CD4-positive, alpha-beta T cell (primary cell): ENCODE measurements at places on chromosomes 16 and 17. TPM values are rescaled to one million over a fixed set of nuclear protein-coding genes. Genes with fewer than 3 reads are reported as not detected.

- DNase-seq, result no peak
Observed at GRCh38 chr17:44589316-44590071, 32.2 kb downstream of the FZD2 start.

DNA sequence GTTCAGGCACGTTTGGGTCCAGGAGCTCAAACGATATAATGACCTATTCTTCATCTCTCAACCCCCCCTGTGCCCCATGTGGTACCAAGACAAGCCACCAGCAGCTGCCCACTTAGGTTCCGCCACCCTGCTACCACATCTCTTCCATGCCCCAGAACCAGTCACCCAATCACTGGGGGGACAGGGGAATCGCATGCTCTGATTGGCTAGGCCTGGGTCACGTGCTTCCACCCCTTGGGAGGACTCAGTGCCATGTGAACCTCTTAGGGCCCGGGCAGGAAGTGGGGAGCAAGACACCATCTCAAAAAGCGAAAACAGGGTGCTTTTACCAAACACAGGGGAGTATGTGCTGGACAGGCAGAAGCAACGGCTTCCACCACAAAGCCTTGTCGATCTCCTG, 91.3 kb downstream of the KATNIP start:
- DNase-seq, result no peak

DNA sequence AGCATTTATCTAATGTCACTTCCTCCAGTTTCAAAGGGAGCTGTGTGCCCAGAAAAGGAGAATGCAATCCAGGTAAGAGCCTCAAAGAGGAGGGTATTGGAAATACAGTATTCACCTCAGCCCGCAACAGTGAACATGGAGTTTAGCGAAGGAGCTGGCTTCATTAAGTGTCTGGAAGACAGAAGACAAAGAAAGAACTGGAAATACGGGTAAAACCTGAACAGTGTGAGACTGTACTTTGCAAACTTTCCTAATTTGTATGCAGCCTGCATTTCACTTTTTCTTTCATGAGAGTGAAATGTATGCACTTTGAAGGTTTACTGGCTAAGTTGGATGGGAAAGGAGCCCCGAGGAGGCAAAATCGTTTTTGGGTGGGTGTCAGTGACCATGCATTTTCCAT, 478.4 kb downstream of the HS3ST3B1 start:
- no peak for DNase-seq

HS3ST2 gene
- total RNA-seq, result not detected

CBFA2T3 gene
- 0.80 TPM for total RNA-seq
